ENCODE measurements at places on chromosomes 3 and 15.

- DNase-seq: no peak
Measured at GRCh38 chr3:30475038-30475808, 131.2 kb upstream of the TGFBR2 start.

DNA sequence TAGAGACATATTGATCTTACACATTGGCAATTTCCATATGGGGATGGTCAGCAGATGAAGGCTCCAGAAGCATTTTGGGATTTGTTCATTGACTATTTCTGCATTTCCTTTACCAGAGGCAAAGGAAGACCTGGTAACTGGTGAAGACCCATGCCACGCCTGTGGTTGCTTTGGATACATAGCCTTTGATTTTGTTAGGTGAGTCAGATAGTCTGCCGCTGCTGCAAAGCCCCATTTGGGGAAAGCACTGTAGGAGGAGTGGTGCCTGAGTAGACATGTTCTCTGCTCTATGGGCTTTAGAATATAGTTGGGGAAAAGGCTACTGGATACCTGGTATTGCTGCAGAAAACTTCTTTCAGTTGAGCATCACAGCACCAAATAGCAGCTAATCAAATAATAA lies 56.8 kb downstream of the TFG start:
- no peak for DNase-seq

DNA sequence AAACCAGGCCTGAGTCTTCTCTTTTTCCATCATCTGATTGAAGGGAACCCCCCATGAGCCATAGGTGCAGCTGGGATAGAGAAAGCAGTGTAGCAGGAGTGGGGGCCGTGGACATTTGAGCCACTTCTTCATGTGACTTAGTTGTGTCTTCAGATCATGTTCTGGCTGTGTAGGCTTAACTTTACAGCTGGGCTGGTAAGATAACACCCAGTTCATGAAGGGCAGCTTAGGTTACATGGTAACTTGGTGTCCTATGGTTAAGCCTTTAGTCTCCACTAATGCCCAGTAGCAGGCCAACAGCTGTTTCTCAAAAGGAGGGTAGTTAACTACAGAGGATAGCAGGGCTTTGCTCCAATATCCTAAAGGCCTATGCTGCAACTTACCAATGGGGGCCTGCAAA lies 11.4 kb upstream of the SNRPN start:
- DNase-seq: no peak

- DNase-seq: no peak
Measured at GRCh38 chr3:197545101-197545500, 10.7 kb downstream of the BDH1 start.
